ENCODE measurements at places on chromosomes 1 and 21.

DNA sequence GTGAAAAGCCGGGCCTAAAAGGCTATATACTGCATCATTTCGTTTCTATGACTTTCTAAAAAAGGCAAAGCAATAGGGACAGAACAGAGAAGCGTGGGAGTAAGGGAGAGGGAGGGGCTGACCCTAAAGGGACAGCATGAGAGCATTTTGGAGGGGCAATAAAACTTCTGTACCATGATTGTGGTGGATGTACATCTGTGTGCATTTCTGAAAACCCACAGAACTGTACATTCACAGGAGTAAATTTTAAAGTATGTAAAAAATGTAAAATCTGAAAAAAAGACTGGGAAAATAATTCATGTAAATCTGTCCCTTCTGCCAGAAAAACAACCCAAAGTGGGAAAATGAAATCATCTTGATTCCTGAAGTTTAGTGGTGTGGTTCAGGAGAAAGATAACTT is 235.4 kb downstream of the CENPF start:
- DNase-seq = peak; percentile 74

- no peak for DNase-seq
Observed at GRCh38 chr1:14118691-14119485, 418.9 kb downstream of the PRDM2 start.

GRCh38 chr1:226337276-226337875 is 28.4 kb upstream of the LIN9 start:
- DNase-seq = no peak

DNA sequence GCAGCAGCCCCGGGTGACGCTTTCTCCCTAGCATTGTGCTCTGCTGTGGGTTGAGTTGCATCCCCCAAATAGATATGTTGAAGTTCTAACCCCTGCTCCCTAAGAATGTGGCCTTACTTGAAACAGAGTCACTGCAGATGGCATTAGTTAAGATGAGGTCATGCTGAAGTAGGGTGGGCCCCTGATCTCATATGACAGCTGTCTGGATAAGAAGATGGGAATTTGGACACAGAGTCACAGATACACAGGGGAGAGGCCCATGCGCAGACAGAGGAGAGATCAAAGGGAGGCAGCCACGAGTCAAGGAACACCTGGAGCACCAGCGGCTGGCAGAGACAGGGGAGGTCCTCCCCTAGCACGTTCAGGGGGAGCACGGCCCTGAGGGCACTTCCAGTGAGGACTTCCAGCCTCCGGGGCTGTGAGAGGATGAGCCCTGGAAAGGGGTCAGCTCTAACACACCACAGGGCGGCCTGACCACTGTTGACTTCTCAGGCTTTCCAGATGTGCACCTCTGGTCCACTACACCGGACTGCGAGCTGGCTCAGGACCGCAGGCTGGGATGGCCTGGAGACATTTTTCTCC is 46.4 kb downstream of the ABCG1 start:
- DNase-seq = no peak

DNA sequence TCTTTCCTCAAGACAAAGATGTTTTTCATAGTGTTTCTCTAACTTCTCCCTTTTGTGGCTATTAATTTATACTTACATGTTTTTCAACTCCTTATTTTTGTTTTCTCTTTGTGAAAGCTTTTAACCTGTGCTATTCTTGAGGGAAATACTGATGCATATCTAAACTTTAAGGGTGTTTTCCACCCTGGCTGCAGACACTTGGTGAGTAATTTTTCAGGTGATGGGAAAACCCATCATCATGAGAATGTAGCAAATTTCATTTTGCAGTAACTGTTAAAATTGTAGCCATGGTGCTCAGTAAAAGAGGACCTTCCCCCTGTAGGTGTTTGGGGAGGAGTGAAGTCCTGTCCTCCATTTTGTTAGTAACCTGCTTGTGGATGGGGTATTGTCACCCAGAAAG is 124.2 kb downstream of the LIPI start:
- no peak for DNase-seq

DNA sequence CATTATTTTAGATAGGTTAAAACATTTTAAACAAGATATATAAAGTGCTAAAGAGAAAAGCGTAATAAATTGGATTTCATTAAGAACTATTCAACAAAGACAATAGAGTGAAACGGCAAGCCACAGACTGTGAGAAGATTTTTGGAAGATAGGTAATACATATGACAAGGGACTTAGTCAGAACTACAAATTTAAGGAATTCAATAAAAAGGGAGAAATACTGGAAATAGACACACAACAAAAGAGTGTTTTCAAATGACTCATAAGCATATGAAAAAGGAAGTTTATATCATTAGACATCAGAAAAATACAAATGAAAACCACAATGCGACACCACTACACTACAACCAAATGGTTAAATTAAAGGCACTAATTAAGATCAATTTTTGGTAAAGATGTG is 90.5 kb downstream of the GDAP2 start:
- no peak for DNase-seq

DNA sequence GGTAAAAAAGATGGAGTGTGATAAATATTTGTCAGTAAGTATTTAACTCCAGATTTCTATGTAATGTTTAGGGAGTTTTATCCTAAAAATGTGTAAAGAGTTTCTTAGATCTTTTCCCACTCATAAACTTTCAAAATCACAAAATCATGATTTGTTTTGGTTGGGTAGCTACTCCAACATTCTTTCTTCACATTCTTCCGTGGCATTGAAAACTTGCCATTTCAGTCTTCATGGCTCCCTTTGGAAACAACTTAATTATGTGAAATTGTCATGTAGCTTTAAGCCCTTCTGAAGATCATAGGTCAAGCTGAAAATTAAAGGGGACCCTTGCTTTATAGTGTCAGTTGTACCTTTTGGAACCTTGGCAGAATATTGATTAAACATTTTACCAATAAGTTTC is 73.2 kb downstream of the ADGRL2 start:
- DNase-seq = no peak

GRCh38 chr1:162368451-162368850 is 8.2 kb downstream of the SPATA46 start:
- DNase-seq = no peak

- no peak for DNase-seq
Observed at GRCh38 chr1:156703741-156704140, 1.6 kb downstream of the CRABP2 start.

DNA sequence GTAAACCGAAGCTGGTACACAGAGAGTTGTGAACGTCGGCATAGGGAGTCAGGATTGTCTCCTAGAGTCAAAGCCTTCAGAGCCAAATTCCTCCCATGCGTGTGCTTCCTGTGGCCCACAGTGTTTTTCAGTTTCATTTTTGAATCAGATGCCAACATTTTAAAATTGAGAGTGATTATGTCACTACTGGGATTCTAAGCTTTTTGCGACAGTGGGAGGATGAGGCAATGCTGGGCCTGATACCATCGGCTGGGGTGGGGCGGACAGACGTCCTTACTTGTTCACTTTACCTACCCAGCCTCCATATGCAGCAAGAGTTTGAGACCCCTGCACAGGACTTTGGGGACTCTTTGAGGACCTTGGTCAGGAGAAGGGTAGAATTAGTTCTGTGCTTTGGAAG is 1.3 kb upstream of the KLHDC7A start:
- DNase-seq = no peak

- no peak for DNase-seq
Observed at GRCh38 chr1:47679301-47679791, 241.5 kb downstream of the FOXD2 start.

DNA sequence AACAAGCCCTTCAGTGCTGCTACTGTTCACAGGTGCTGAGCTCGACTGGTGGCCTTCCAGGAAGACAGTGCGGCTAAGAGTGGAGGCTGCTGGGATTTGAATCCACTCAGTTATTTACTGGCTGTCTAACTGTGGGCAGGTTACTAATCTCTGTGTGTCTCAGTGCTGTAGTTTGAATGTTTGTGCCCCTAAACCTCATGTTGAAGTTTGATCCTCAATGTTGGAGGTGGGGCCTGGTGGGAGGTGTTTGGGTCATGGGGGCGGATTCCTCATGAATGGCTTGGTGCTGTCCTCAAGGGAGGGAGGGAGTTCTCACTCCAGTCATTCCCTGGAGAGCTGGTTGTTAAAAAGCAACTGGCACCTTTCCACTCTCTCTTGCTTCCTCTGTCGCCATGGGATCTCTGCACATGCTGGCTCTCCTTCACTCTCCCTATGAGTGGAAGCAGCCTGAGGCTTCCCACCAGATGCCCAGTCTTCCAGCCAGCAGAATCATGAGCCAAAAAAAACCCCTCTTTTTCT is 334.8 kb downstream of the RPS6KC1 start:
- DNase-seq = no peak

- DNase-seq = no peak
Observed at GRCh38 chr1:25874209-25874608, 1.3 kb downstream of the PAQR7 start.

DNA sequence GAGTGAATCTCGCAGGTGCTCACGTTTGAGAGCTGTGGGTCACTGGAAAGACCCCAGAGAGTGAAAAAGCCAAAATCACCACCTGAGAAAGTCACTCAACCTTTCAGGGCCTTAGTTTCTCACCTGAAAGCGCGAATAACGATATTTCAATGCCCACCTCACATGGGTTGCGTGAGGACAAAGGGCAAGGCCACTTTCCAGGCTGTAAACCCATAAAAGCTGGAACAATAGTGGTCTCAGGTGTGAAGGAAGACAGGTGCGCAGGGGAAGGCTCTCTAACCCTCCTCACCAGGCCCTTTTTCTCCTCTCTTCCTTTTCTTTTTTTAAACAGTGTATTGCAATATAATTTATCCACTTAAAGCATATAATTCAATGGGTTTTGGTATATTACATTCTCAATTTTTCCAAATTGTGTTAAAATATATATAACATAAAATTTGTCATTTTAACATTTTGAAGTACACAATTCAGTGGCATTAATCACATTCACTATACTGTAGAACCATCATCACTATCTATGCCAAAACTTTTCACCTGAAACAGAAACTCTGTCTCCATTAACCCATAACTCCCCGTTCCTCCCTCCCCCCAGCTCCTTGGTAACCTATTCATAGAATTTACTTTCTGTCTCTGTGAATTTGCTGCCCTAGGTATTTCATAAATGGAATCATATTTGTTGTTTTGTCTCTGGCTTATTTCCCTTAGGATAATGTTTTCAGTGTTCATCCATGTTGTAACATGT is 118.4 kb upstream of the TNR start:
- no peak for DNase-seq

- DNase-seq = peak; percentile 64
Observed at GRCh38 chr1:51093581-51093980, 8.4 kb upstream of the C1orf185 start.

Data from amniotic epithelial cell (primary cell).